Spinal cord (tissue), 10 donors: ENCODE measurements at places on chromosomes 5 and 9. TPM values are rescaled to one million over a fixed set of nuclear protein-coding genes. Genes with fewer than 3 reads are reported as not detected.
A peak's percentile ranks its signal among the peaks of the same experiment; 100 is the strongest.

Gene CCL27
- 0.66 TPM for total RNA-seq

- DNase-seq = no peak
Measured at GRCh38 chr5:180813420-180813819, 10.8 kb upstream of the MGAT1 start.

Gene ACTL7B
- total RNA-seq = not detected

- DNase-seq = no peak
Measured at GRCh38 chr5:147712598-147712997, 69.9 kb downstream of the JAKMIP2 start.

DNA sequence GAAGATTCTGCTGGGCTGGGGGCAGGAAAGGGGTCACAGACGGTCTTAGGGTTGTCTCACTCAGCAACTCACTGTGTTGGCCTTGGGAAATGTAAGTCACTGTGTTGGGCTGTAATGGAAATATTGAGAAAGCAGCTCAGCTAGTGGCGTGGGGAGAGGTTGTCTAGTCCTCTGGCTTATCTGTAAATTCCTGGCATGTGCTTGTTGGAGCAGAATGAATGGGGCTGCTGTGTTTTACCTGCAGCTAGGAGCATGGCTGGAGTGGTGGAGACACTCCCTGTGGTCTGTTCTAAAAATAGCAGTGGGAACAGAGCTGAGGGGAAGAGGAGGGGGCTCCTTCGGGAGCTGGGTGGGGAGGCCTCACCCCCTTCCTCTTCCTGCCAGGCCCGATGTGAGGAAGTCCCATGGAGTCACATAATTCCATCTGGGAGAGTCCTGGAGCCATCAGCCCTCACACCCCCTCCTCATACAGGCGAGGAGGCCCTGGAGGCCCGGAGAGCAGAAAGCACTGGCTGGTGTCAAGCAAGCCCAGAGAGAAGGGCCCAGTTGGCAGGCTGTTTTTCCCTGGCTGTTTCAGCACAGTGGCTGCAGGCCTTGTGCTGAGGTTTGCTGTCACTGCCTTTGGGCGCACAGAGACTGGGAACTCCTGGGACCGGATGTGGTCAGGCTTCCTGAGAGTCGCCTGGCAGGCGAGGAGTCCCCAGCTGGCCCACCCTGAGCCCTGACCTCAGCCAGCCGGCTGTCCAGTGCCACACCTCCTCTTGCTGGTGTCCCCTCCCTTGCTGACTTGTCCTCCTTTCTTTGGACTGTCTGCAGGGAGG is 84.9 kb downstream of the RGS3 start:
- no peak for DNase-seq

DNA sequence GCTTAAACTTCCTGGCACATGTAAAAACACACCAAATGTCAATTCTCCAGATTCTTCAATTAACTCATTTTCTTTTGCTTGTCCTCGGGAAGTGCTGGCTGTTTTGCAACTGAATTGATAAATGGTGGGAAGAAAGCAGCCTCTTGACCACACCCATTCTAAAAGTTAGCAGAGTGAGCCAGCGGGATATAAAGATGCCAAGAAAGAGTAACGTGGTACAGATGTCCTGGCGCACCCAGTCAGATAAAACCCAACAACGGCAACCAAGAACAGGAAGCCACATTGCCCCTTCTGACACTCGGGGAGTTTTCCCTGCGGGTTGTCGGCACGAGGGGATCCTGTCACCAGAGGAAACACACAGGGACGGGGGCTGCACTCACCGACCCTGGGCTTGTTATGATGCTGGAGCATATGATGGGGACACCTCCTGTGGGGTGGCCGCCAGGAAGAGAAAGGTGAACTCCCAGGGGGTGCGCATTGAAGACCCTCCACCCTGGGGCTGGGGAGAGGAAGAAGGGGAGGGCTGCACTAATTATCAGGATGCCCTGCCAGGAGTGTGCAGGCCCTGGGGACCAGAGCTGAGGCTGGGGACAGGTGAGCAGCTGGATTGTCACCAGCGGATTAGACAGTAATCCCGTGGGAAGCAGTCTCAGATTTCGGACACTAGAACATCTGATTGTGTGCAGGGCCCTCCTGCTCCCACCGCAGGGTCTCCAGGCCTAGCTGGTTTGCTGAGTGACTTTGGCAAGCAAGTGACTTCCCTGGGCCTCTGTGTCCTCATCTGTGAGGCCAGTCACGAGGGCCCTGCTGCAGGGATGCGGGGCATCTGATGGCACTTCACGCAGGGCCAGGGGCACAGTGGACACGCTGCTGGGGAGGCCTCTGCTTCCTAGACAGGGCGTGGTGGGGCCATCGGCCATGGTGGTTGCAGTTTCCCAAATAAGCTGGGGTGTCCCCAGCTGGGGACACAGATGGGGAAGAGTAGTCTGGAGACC is 59.2 kb downstream of the CRB2 start:
- DNase-seq = no peak

Gene MELK
- 11.5 TPM for total RNA-seq

- no peak for DNase-seq
Measured at GRCh38 chr9:91207397-91207728, 154.4 kb downstream of the AUH start.

Gene SLC34A3
- total RNA-seq = 0.06 TPM

Gene CTXN3
- total RNA-seq = 19.9 TPM

Gene SARDH
- total RNA-seq = 7.4 TPM

GRCh38 chr5:131378721-131379541 is 115.1 kb downstream of the CDC42SE2 start:
- no peak for DNase-seq

Gene TMEM252
- not detected for total RNA-seq

GRCh38 chr9:115615821-115616665 is 498.1 kb upstream of the TNC start:
- DNase-seq = no peak

DNA sequence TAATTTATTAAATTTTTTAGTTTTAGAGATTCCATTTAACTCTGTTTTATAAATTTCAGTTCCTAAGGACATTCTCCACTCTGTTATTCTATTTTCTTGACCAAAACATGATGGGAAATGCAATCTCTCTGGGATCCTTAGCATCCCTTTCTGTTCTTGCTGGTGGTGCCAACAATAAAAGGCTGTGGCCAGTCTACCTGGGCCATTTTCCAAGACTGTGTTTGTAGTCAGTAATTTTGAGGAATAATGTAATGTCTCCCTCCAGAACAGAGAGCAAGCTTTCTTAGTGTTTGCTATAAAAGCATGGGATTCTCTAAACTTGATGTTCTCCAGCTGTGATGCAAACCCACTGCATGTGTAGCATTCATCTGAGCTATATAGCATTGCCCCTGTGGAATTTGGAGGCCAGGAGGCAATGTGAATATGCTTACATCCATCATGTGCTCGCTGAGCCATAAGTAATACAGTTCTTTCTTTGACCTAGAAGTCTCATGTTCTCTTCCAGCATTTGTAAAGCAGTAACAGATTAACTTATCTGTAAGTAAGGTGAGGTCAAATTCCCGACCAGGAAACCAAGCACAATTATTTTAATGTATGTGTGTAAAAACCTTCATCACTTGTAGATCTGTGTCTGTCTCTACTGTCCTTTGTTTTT is 211.5 kb upstream of the TAS2R1 start:
- DNase-seq = no peak

GRCh38 chr9:4555236-4555635 is 65.0 kb downstream of the SLC1A1 start:
- DNase-seq = no peak

- no peak for DNase-seq
Measured at GRCh38 chr9:3285365-3286161, 240.2 kb downstream of the RFX3 start.

Gene PCDHB4
- total RNA-seq = 4.1 TPM

- DNase-seq = no peak
Measured at GRCh38 chr9:115413304-115413703, 295.3 kb upstream of the TNC start.

Gene ZNF618
- total RNA-seq = 7.7 TPM

- DNase-seq = no peak
Measured at GRCh38 chr5:157511651-157512644, 51.9 kb downstream of the NIPAL4 start.

GRCh38 chr9:131673531-131673930 is 66.3 kb downstream of the RAPGEF1 start:
- DNase-seq = no peak

DNA sequence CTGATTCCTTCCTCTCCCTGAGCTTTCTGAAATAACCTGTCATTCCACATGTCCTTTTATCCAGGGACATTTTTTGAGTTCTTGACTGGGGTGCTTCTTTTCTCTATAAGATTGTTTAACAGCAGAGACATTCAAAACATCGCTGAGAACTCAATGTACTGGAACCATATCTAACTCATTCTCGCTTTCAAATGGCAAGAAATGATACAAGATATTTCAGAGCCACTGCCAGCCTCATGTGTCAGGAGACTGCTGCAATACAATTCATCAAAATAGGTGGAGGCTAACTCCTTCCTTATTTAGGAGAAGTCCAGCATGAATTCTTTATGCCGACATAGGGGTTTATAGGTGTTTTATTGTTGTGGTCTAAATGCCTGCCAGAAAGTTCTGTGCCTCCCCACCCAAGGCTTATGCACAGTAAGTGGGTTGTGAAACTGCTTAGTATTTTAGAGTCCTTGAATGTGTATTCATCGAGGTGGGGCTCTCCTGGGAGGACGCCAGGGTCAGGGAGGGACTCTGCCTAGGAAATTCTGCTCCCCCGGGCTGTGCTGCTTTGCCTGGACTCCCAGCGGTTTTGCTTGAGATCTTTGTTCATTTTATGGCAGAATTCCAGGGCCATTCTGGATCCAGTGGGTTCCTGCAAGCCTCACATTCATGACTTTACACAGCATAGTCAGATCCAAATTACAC is 53.9 kb downstream of the ZNF474 start:
- DNase-seq = peak; percentile 62

Gene SLC6A18
- total RNA-seq = not detected

DNA sequence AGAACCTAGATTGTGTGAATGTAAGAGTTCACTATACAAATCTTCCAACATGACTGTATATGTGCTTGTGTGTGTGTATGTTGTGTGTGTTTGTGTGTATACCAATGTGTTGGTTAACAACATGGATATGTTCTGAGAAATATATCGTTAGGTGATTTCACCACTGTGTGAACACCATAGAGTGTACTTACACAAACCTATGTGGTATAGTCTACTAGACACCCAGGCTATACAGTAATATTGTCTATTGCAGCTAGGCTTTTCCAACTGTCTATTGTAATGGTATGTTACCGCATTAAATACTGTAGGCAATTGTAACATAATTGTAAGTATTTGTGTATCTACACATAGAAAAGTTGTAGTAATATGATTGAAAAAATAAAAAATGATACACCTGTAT is 959.2 kb upstream of the SEMA6A start:
- no peak for DNase-seq
